Stimulated activated CD4-positive, alpha-beta T cell treated with anti-CD3 and anti-CD28 coated beads, Interleukin-15, amount 100 ng/mL, for 1 hour (primary cell): ENCODE measurements at places on chromosomes 4 and X.

- DNase-seq = no peak
Observed at GRCh38 chr4:2304321-2304876, 42.5 kb upstream of the MXD4 start.

GRCh38 chr4:58502839-58503238, 1392.7 kb upstream of the IGFBP7 start:
- no peak for DNase-seq

DNA sequence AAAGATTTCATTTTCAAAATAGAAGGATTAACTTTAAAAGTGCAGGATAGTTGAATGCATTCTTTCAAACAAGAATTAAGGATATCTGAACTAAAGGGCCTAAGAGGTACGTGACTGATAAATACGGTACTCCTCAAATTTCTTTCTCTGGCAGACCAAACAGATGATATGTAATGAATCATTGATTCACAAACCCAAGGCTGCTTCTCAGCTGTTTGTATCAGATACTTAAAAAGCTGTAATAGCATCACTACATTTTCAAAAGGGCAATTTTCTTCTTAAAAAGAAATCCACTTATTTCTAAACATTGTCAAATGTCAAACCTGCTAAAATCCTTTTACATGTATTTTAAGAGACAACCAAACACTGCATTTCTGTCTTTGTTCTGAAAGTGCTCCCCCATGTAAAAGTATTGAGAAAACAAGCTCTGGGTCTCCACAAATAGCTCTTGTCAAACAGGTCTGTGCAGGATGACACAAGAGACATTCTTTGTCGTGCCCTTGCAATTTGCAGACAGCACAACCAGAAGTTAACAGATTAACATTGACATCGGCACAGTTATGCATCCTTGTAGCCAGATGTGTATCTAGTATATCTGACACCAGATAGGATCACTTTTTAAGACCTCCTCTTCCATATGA, 82.0 kb downstream of the MANBA start:
- no peak for DNase-seq

GRCh38 chr4:56480691-56481090, 13.3 kb downstream of the SRP72 start:
- DNase-seq = no peak

DNA sequence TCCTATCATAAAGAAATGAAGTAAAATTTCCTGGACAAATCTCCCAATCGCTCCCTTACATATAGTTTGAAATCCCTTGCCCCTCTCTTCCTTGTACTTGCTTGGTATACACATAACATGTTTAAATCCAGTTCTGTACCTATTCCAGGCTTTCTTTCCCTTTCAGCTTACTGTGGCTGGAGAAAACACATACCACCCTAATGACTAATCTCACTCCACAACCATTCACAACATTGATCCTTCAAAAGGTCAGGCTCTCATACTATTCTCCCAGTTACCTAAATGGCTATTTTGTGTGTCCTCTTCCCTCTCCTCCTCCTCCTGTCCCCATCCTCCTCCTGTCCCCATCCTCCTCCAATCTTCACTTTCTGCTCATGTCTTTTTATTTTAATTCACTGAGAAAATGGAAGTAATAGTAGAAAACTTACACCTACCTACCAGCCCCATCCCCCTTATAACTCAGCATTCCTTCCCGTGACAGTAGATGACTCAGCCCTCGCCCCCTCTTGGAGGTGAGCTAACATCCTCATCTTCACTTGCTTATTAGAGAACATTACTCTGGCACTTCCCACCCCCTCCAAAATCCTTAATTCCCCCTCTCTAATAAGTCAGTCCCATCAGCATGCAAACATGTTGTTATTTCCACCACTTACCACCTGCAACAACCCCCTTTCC, 77.5 kb downstream of the IL15 start:
- no peak for DNase-seq

GRCh38 chr4:74654230-74654681, 140.1 kb downstream of the BTC start:
- DNase-seq = no peak

- no peak for DNase-seq
Observed at GRCh38 chrX:85977218-85977617, 70.1 kb downstream of the CHM start.

DNA sequence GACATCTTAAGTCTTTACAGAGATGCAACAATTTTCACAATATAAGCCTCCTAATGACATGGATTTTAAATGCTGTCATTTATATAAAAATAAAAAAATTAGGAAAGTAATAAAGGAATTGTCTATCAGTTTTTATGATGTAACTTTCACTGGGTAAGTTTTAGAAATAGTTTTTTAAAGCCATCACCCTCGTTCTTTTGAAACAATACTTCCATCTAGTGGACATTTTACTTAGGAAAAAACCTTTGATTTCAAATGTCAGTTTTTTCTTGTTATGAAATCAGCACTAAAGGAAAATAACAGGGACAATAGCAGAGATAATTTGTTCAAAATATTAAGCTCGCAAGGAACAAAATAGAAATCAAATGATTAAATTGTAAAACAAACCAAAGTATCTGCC, 24.3 kb upstream of the NDNF start:
- DNase-seq = no peak
